NCI-H2171 (cell line): ENCODE measurements at places on chromosomes 1 and 21.

- DNase-seq = no peak
Observed at GRCh38 chr1:228334954-228335353, 71.7 kb downstream of the TRIM11 start.

- peak; percentile 9 for DNase-seq
Observed at GRCh38 chr1:29849038-29849750, 612.9 kb downstream of the PTPRU start.

DNA sequence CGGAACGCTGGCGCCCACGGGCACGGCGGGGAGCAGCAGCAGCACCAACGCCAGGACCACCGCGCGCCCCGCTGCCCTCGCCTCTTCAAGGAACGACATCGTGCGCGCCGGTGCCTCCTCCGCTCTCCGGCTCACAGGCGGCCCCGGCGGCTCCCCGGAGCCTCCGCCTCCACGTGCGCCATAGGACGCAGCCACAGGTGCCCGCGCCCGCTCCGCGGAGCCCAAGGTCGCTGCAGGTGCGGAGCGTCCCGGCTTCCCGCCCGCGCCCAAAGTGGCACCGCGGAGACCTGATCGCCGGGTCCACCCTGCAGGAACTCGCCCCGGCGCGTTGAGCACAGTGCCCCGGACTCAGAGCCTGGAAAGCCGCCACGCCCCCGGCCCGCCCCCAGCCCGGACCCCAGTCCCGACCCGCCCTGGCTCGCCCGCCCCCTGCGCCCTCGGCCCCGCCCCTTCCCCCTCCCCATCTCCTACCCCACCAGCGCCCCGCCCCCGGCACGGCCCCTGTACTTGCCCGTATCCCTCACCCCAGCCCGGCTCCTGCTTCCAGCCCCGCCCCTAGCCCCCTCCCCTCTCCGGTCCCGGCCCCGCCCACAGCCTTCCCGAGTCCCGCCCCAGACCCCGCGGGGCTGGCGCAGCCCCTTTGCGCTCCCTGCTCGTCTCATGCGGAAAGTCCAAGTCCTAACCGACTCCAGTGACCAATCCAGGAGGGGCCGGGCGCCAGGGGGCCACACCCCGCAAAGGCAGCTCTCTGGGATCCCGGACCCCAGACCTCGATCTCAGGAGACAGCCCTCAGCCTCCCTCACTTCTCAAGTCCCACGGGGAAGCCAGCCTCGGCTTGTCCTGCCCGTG, at the start of gene MEGF6:
Gene MEGF6 (minus strand): TSS at position 339 of the 850 bp plus-strand sequence. CDS start 240 bp downstream, at position 99.
- peak; percentile 91 for DNase-seq

DNA sequence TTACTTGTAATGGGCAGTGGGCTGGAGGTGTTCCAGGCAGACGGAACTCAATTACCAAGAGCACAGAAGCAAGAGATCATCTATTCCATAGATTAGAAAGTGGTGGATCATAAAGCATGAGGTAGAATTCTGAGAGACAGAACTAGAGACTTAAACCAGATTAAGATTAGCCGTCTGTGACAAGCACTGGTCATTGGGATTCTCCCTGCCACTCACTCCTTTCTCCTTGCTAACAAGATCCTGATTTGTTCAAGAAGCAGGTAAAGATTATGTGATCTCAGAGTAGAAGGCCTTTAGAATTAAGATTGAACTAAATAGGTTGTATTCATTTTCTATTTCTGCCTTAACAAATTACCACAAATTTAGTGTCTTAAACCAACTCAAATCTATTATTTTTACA, 1.5 kb upstream of the HSPA13 start:
- DNase-seq = no peak

DNA sequence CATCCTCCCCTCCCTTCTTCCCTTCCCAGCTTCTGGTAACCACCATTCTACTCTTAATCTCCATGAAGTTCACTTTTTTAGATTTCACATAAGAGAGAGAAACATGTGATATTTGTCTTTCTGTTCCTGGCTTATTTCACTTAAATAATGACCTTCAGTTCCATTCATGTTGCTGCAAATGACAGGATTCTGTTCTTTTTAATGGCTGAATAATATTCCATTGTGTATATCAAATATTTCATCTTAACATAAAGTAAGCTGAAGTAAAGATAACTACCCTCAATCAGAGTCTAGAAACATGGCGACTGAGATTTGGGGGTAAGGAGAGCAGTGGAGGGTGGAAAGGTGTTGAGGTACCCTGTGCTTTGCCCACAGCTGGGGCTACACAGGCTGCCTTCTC, 68.9 kb downstream of the RHOU start:
- DNase-seq = no peak
